AML-193 (cell line): ENCODE measurements at places on chromosomes 11 and 22.

- DNase-seq, result no peak
Measured at GRCh38 chr11:17568944-17569343, 21.9 kb downstream of the OTOG start.

- no peak for DNase-seq
Measured at GRCh38 chr11:117966908-117967307, 19.3 kb upstream of the IL10RA start.

- peak; percentile 83 for DNase-seq
Measured at GRCh38 chr11:118084247-118084646, 2.5 kb downstream of the SMIM35 start.

- no peak for DNase-seq
Measured at GRCh38 chr11:46010100-46010499, 87.6 kb downstream of the LARGE2 start.

DNA sequence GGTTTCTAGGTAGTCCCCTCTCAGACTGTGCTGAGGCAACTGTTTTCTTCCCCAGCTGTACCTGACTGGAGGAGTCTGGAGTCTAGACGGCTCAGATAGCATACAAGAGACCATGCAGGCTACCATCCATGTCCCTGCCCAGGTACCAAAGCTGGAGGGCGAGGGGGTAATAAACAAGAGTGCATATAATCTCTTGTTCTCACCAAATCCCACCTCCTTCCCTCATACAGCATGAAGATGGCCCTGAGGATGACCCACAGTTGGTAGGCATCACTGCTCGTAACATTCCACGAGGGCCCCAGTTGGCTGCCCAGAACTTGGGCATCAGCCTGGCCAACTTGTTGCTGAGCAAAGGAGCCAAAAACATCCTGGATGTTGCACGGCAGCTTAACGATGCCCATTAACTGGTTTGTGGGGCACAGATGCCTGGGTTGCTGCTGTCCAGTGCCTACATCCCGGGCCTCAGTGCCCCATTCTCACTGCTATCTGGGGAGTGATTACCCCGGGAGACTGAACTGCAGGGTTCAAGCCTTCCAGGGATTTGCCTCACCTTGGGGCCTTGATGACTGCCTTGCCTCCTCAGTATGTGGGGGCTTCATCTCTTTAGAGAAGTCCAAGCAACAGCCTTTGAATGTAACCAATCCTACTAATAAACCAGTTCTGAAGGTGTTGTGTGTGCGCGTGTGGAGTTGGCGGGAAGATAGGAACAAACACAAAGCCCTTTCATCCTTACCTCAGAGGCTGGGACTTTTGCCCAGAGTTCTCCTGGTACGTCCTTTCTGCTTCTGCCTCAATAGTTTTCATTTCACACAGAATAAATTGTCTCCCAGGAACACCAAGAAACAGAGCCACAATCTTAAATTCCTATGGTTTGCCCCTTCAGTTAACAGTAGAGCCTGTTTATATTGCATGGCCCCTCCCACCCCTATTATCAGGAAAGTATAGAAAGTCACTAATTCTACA is 8.5 kb downstream of the HMBS start:
- DNase-seq, result no peak

GRCh38 chr22:35446365-35446764 is 46.4 kb downstream of the MCM5 start:
- DNase-seq, result no peak

- DNase-seq, result no peak
Measured at GRCh38 chr22:47433627-47434026, 671.2 kb downstream of the TBC1D22A start.

- DNase-seq, result peak; percentile 86
Measured at GRCh38 chr22:44975427-44976262, 34.2 kb downstream of the PHF21B start.

DNA sequence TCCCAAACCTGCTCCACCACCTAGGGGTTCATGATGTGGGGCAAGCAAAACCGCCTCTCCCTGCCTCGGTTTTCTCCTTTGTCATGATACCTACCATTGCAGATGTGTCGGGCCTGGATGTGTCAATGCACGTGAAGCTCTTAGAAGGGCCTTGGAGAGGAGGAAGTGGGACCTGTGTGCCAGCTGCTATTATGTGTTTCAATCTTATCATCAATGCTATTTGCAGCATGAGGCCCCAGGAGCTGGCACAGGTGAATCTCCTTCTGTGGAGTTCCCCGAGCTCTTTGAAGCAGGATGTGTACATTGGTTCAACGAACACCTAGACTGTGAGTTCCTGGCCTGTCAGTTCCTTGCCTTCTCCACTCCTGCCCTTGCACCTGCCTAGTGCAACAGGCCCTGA is 331.6 kb downstream of the CTTN start:
- no peak for DNase-seq

GRCh38 chr11:95661162-95661561 is 128.4 kb downstream of the FAM76B start:
- DNase-seq, result no peak

GRCh38 chr11:121615501-121615900 is 162.7 kb upstream of the SORL1-AS1 start:
- no peak for DNase-seq

GRCh38 chr11:86931548-86932258 is 23.5 kb downstream of the FZD4 start:
- DNase-seq, result no peak

- DNase-seq, result peak; percentile 40
Measured at GRCh38 chr22:46052801-46053562, 76.0 kb upstream of the WNT7B start.

DNA sequence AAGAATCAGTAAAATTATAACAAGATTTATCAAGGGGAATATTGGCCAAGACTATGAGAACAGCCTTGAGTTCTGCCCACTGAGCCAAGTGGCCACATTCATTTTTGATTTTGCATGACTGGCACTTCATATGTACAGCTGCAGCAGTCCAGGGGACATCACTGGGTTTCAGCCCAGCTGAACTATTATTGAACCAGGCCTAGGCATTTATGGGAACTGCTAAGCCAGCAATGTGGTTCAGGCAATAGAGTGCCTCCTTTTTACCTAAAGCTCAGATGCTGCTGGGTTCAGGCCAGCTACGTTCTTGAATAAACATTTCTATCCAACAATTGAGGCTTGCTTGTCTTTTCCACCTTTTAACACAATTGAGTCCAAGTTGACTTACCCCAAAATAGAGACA is 196.9 kb downstream of the MSANTD4 start:
- no peak for DNase-seq

- no peak for DNase-seq
Measured at GRCh38 chr11:65709661-65710060, 2.4 kb upstream of the KAT5 start.

DNA sequence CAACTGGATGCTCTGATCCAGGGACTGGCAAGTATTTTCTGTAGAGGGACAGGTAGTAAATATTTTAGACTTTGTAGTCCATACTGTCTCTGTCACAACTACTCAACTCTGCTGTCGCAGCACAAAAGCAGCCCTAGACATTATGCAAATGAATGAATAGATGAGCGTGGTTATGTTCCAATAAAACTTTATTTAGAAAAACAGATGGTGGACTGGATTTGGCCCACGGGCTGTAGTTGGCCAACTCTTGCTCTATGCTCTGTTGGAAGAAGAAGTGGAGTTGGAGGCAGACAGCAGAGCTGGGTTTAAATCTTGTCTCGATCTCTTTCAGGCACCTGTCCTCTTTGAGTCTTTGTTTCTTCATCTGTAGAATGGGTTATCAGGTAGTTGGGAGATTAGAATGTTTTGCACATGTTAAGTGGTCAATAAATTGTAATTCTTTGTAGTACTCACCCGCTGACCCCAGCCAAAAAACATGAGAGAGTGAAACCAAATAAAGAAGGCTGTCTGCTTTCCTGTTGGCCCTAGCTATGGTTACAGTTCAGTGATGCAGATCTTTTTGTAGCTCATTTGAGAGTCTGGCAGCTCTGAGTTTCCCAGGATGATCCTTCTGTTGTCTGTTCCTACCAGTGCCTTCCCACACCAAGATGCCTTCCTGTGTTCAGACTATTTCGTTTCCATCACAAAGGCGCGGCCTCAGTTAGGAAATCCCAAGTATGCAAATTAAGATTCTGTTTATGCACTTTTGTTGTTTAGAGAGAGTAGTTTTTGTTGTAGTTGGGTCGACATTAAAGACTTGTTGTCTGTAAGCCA is 198.1 kb upstream of the SEZ6L start:
- no peak for DNase-seq
